Activated CD8-positive, alpha-beta memory T cell treated with anti-CD3 and anti-CD28 coated beads for 48 hours (primary cell): ENCODE measurements at places on chromosomes 1 and 21.

GRCh38 chr1:187641463-187641862 is 812.7 kb downstream of the PLA2G4A start:
- DNase-seq, result no peak

GRCh38 chr1:175179837-175180590 is 12.6 kb downstream of the KIAA0040 start:
- DNase-seq, result no peak

DNA sequence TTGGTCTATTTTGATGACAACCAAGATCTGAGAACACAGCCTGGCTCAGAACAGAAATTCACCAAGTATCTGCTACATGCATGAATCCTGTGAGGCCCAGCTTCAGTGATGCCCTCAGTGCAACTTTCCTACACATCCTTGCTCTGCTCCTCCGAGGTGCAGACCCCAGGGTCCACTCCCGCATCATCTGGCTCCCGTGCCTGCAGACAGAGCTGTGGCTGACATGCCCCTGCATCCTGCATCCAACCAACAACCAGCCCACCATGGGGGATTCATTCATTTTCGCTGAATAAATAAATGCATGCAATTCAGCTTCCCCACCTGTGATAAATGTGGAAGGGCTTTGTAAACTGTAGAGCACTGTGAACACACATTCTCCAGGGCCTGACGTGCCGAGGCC is 112.3 kb downstream of the GLIS1 start:
- no peak for DNase-seq

- no peak for DNase-seq
Measured at GRCh38 chr1:9890224-9890731, 19.8 kb downstream of the CTNNBIP1 start.

GRCh38 chr1:47578721-47579419 is 141.0 kb downstream of the FOXD2 start:
- no peak for DNase-seq

DNA sequence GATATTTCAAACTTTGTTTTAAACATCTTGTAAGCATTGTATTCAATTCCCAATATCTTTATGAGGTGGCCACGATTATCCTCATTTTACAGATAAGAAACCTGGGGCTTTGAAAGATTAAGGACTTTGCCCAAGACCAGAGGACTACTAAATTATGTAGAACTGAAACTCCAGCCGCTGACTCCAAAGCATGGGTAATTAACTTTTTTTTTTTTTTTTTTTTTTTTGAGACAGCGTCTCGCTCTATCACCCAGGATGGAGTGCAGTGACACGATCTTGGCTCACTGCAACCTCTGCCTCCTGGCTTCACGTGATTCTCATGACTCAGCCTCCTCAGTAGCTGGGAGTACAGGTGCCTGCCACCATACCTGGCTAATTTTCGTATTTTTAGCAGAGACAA is 68.7 kb downstream of the ALG14 start:
- no peak for DNase-seq

GRCh38 chr1:204151552-204152309 is at the start of gene ETNK2:
Gene ETNK2, minus strand, starts transcription at chr1:204152044. Its CDS starts 192 bp downstream, at chr1:204151852.
- DNase-seq, result peak; percentile 30

- no peak for DNase-seq
Measured at GRCh38 chr1:26375081-26375480, 2.5 kb upstream of the ZNF683 start.
